ENCODE measurements at places on chromosomes 5 and 9. TPM values are rescaled to one million over a fixed set of nuclear protein-coding genes. Genes with fewer than 3 reads are reported as not detected.

The IFNA21 gene
- total RNA-seq, result not detected

The GABRA6 gene
- not detected for total RNA-seq

The ARID3C gene
- not detected for total RNA-seq

The OR1J2 gene
- not detected for total RNA-seq
